Stimulated activated CD4-positive, alpha-beta T cell treated with anti-CD3 and anti-CD28 coated beads, TNF-alpha, amount 100 ng/mL, for 4 hours (primary cell): ENCODE measurements at places on chromosomes 3 and 15.
A peak's percentile ranks its signal among the peaks of the same experiment; 100 is the strongest.

- no peak for DNase-seq
Measured at GRCh38 chr3:95277613-95278012, 1214.8 kb downstream of the NSUN3 start.

GRCh38 chr3:118949113-118949760 lies 85.4 kb downstream of the IGSF11 start:
- DNase-seq = no peak

DNA sequence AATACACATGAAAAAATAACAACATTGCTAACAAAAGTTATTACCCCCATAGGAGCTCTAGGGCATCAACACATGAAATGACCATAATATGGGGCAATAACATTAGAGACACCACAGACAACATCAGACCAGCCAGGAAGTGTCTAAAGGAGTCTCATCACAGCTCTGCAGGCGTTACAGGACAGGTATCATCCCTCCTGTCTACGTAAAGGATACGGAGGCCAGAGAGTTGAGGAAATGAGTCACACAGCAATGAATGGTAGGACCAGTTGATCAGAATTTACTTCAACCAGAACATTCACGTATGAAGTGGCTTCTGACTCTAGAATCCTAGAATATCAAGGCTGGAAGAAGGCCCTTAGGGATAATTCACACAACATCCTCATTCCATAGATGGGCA lies 1.8 kb downstream of the NME9 start:
- no peak for DNase-seq

DNA sequence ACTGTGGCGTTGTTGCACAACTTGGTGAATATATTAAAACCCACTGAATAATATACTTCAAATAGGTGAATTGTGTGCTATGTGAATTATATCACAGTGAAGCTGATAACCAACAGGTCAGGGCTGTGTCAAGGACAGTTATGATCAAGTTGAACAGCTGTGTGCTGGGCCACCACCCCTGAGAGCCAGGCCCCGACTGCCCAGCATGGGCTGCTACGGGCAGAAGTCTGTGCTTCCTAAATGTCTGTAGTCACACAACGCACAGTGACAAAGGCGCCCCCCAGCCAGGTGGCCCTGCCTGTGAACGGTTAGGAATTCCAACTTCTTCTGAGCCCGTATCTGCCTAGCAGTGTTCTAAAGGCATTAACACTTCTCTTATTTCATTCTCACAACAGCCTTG lies 32.8 kb downstream of the TKT start:
- DNase-seq = no peak

DNA sequence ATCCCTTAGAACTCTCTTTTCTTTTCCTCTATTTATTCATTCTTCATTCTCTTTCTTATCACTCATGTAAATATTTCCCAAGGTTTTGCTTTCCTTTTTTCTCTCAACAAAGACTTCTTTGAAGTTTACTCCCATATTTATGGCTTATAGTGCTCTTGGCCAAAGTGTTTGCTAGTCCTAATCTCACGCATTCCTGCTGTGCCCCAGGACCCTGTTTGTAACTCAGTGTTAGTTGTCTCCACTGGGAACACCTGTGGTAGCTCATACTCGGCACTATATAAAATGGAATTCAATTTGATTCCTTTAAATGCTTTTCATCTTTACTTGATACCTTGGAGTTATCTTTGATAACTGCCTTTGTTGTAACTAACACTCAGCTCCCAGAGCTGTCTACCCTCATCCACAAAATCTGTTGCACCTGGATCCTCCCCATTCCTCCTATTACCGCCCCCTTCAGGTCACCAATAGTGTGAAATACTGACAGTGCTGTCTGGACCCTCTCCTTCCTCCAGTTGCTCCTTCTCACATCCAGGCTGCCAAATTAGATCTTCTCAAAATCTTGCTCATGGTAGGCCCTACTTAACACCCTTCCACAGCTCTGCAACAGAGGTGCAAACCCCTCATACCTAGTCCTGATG lies 76.8 kb downstream of the TIGIT start:
- DNase-seq = no peak

- DNase-seq = no peak
Measured at GRCh38 chr15:40775740-40776536, 6.2 kb downstream of the C15orf62 start.

DNA sequence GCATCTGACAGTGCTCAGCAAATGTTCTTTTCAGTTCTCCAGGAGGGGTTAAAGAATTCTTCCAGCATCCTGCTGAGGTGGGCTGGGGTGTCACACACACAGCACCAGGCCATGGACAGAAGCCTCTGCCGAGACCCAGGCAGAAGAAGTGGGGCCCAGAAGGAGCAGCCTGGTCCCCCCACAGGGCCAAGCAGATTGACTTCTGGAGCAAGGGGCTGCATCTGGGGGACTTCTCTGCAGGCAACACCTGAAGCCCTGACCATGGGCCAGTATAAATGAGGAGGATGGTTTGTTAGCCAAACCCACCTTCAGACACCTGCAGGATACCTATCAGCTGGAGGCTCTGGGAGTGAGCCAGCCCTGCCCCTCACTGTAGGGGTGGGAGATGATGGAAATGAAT lies 16.2 kb upstream of the TMEM40 start:
- no peak for DNase-seq

- no peak for DNase-seq
Measured at GRCh38 chr15:39530480-39531342, 50.2 kb upstream of the THBS1 start.

- DNase-seq = no peak
Measured at GRCh38 chr3:132879656-132880055, 157.4 kb upstream of the NPHP3 start.

DNA sequence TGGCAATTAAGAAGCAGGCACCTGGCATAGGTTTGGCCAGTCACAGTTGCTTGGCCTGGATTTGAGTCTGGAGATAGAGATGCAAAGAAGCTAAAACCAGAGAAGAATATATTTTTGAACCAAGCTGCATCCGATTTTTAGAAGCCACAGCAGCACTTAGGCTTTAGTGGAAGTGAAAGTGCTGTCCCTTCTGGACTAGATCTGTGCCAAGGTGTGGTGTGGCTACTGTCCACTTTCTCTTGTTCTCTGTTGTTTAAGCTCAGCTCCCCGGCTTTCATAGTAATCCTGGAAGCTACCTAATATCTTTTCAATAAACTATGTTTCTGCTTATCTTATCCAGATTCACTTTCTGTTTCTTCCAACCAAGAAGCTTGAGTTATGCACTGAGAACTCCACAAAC lies 183.4 kb upstream of the THRB start:
- no peak for DNase-seq

DNA sequence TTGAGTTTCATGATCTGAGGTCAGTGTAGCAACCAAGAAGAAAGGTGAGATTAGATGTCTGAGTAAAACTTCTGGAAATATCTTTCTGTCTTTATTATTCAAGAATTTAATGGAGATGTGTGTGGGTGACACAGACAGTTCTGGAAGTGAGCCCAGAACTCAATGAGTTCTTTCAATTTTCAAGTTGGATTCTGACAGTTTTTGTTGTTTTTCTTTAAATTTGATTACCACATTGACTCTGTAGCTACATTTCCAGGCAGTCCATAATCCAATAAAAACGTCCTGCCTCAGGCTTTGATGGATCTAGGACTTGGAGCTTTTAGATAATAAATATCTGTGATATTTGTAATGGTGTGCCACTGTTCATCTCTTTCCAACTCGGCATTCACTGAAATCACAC lies 3.9 kb upstream of the PARP14 start:
- DNase-seq = no peak

GRCh38 chr3:30775040-30775439 lies 119.4 kb downstream of the GADL1 start:
- DNase-seq = no peak

- no peak for DNase-seq
Measured at GRCh38 chr3:46866032-46866595, 2.9 kb upstream of the MYL3 start.

GRCh38 chr3:42071904-42072812 lies 19.0 kb upstream of the TRAK1 start:
- DNase-seq = no peak

- no peak for DNase-seq
Measured at GRCh38 chr3:154971771-154972326, 108.3 kb upstream of the MME start.

- DNase-seq = no peak
Measured at GRCh38 chr3:31791090-31791430, 190.0 kb downstream of the OSBPL10 start.

DNA sequence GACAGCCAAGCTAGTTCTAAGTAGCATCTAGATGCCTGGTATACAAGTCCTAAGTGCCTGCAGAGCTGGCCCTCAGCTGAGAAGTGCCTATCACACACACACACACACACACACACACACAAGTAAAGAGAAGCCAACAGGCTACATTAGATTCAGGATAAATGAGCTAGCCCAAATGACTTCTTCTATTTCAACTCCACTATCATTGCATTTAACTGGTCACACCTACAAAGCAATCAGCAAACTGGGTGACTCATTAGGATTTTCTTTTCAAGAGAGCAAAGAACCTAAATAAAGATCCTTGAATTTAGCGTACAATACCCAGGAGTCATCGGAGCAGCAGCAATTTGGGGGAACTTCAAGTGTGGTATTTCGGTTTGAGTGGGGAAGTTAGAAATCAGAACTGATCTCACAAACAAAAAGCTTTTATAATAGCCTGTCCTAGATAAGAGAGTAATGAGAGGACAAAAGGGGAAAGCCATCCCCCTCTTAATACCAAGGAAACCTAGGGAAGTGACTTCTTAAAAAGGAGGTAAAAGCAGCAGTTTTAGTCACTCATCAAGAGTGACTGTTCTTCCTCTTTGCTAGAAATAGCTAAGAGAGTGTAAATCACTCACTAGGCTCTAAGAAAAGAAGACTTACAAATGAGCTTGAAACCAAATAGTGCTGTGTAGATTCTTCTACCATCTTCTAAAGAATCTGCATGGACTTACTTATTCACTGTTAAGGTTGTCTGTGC lies 112.7 kb downstream of the TNIK start:
- DNase-seq = no peak

DNA sequence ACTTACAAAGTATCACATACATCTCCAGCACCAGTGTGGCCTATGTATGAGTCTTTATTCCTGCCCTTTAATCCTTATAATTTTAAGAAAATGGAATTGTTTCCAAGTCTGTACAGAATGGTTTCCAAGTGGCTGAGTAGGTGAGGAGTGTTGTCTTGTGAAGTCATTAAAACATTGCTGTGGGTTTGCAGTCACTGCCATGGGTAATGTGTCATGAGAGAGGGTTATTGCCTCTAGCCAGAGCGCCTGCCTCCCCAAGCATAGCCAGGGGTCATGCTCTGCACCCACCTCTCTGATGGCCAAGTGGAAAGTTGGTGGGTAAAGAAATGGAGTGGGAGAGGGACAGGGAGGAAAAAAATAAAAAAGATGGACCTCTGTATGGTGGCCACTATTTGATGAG lies 25.3 kb downstream of the TRAK1 start:
- DNase-seq = no peak

DNA sequence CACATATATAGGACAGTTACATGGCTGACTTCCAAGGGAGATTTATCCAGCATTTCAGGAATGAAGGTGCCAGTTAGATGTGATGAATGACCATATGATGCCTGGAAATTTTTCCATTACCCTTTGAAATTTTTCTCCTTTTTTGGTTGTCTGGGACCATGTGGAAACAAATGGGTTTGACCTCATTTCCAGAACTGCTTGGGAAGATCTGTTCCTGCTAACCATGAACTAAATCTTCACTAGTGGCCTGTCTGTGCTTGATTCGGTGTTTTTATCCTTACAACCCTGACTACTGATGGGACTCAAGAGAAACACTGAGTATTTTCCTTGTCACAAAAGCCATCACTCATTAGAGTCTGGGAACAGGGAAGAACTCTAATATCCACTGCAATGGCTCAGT lies 409.4 kb downstream of the PDCD6IP start:
- DNase-seq = no peak

DNA sequence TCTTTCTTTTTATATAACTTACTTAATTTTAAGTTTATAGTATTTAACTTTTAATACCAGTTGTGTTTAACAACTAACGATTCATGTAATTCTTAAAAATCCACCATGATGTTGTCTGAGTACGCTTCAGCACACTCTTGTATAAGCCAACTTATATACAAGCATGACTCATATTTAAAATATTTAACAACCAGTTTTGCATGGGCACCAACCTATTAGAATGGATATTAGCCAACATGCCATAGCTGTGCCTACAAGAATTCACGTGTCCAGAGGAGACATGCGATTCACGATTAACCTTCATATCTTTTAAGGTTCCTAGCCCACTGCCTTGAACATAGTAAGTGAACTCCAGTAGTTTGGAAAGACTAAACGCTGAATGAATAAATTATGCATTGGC lies 1023.2 kb downstream of the TBL1XR1 start:
- DNase-seq = no peak

DNA sequence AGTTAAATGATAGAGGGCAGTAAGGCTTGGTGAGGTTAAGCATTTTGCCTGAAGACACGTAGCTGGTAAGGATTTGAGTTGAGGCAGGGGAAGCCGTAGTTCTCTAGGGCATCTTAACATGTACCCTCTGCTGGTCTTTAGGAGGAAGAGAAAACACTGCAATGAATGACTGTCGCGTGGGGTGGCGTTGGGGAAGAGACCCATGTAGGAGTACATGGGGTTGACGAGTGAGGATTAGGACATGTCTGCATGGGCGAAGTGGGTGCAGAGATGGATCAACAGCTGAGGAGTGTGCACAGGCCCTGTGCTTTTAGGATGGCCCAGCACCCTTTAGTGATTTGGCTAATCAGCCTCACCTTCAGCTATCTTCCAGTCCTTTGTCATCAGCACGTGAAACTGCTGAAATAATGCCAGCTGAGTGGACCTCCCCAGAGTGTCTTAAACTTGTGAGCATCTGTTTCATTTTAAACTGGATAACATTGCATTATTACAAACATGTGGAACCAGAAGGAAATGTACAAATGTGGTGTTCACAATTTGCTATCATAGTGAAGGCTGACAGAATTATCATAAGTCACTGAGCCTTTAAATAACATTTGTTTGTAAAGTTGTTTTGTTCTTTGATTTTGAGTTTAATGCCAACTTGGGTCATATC lies 15.3 kb downstream of the P2RY14 start:
- no peak for DNase-seq

GRCh38 chr15:61530769-61531168 lies 301.7 kb upstream of the RORA start:
- no peak for DNase-seq

GRCh38 chr15:84982301-84982920 lies 755 bp downstream of the PDE8A start:
- DNase-seq = peak; percentile 15

GRCh38 chr15:78182821-78183220 lies 33.7 kb downstream of the IDH3A start:
- no peak for DNase-seq

GRCh38 chr3:154334973-154335420 lies 10.7 kb upstream of the DHX36 start:
- no peak for DNase-seq

GRCh38 chr3:148906667-148907066 lies 41.6 kb downstream of the CPA3 start:
- DNase-seq = no peak

DNA sequence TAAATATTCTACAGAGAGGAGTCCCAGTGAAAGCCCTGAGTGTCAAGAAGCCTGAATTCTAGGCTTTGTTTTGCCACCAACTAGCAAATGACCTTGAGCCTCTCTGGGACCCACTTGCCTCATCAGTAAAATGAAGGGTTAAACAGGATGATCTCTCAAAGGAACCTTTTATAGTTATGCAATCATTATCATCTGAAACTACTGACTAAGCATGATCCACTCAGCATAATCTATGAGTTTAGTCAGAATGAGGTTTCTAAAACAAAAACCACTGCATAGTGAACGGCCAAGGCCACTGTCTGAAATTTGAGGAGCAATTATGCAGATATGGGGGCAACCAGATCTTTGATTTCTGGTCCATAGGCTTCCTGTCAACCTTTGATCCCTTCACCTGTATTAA lies 319.0 kb downstream of the MECOM start:
- no peak for DNase-seq

GRCh38 chr3:132435224-132435910 lies 18.1 kb downstream of the DNAJC13 start:
- DNase-seq = no peak
